DND-41 (cell line): ENCODE measurements at places on chromosomes 6 and 20.

GRCh38 chr6:26034905-26035304 is 52.3 kb upstream of the HFE start:
- H3K27me3 ChIP-seq: no peaks in the 10 kb centered on the region
- peaks cover 36% of the 10 kb centered on the region for H3K4me1 ChIP-seq
- peak overlapping the region; percentile 99 for H3K27ac ChIP-seq
- DNase-seq: no peak
- no peaks in the 10 kb centered on the region; the same call in 1 of the 2 replicates for H3K36me3 ChIP-seq

DNA sequence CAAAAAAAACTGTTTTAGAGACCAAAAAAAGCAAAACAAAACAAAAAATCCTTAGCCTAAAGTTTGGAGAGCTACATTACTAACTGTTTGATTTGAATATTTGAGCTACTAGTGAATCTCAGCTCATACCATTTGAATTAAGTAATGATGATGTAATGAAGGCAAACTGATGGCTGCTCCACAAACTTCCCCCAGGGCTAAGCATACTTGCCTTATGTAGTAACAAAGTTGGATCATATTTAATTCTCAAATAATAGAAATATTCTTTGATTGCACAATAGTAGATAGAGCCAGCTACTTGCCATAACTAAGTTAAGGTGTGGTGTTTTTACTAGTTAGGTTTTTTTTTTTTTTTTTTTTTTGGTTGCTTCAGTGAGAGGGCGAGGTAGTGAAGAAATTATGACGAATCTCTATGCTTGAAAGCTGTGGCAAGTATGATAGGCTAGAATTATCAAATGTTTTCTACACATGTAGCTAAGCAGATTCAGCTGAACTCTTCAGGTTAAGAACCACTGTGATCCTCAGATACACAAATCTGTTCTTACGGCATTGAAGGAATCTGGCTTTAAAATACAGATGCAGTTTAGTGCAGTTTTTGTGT is 2.9 kb downstream of the RAB32 start:
- H3K4me3 ChIP-seq: no peak overlapping the region
- no peak for DNase-seq
- H3K4me1 ChIP-seq: no peaks in the 10 kb centered on the region
- H3K36me3 ChIP-seq: no peaks in the 10 kb centered on the region

GRCh38 chr6:105536961-105537360 is 134.1 kb upstream of the PREP start:
- H3K4me1 ChIP-seq: no peaks in the 10 kb centered on the region
- no peak overlapping the region for H3K4me3 ChIP-seq
- no peaks in the 10 kb centered on the region for H3K27me3 ChIP-seq
- no peak for DNase-seq
- no peak overlapping the region for H3K27ac ChIP-seq
- no peaks in the 10 kb centered on the region for H3K36me3 ChIP-seq

DNA sequence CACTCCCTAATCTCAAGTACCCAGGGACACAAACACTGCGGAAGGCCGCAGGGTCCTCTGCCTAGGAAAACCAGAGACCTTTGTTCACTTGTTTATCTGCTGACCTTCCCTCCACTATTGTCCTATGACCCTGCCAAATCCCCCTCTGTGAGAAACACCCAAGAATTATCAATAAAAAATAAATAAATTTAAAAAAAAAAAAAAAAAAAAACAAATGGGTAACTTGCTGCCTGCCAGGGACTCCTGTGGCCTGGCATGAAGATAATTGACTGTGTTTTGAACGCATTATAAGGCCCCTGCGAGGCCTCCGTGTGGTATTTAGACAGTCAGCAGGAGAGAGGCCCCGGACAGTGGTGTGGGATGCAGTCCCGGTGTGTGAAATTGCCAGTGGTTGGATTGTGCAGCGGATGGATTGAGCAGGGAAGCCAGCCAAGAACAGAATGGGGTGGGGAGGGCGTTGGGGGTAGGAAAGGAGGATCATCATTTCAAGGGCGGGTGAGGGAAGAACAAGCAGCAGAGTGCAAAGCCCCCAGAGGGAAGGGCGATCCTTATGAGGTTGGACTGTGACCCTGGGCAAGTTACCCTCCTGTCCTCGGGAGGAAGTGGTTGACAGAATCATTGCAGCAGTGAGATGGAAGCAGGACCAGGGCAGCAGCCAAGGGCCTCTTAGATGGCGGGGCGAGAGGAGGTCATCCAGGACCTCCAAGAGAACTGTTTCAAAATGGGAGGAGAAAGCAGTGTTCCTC is 43.3 kb downstream of the PPARD start:
- no peak overlapping the region for H3K27ac ChIP-seq
- peaks cover 9% of the 10 kb centered on the region; the same call in 1 of the 2 replicates for H3K36me3 ChIP-seq

- no peak overlapping the region for H3K27ac ChIP-seq
- H3K4me1 ChIP-seq: no peaks in the 10 kb centered on the region
- peak; percentile 29 for DNase-seq
- H3K27me3 ChIP-seq: peaks cover 15% of the 10 kb centered on the region
Observed at GRCh38 chr20:46128310-46129151, 10.4 kb downstream of the CD40 start.

DNA sequence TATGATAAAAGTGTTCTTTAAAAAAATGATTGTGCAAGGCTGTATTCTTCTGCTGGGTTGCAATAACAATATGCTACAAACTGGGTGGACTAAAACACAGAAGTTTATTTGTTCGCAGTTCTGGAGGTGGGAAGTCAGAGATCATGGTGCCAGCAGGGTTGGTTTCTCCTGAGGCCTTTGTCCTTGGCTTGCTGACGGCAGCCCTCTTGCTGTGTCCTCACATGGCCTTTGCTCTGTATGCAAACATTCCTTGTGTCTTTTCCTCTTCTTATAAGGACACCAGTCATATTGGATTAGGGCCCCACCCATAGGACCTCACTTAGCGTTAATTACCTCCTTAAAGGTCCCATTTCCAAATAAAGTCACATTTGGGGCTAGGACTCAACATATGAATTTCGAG is 220.4 kb downstream of the SAMD5 start:
- DNase-seq: no peak
- H3K4me3 ChIP-seq: no peak overlapping the region
- no peaks in the 10 kb centered on the region for H3K4me1 ChIP-seq
- no peaks in the 10 kb centered on the region for H3K27me3 ChIP-seq
- no peaks in the 10 kb centered on the region for H3K36me3 ChIP-seq
- H3K27ac ChIP-seq: no peak overlapping the region

DNA sequence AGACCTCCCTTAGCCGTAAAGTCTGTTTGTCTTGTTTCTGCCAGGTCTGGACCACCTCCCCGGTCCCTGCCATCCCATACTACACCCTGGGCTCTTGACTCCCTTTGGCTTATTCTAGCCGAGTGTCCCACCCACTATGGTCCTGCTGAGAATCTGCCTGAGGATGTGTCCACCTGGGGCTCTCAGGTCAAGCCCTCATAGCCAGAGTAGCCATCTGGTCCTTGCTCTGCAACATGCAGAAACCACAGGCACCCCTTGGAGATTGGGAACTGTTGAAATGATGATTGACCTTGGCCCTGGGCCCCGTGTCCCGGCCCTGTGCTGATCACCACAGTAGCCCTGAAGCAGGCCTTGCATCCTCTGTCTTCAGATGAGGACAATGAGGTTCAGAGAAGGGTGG is 44.0 kb downstream of the VSTM2L start:
- no peak overlapping the region for H3K27ac ChIP-seq
- no peaks in the 10 kb centered on the region for H3K27me3 ChIP-seq
- no peaks in the 10 kb centered on the region for H3K4me1 ChIP-seq
- no peak for DNase-seq
- H3K36me3 ChIP-seq: no peaks in the 10 kb centered on the region
- no peak overlapping the region for H3K4me3 ChIP-seq

- DNase-seq: no peak
- no peak overlapping the region for H3K4me3 ChIP-seq
- H3K27ac ChIP-seq: no peak overlapping the region
- no peaks in the 10 kb centered on the region for H3K36me3 ChIP-seq
- no peaks in the 10 kb centered on the region for H3K4me1 ChIP-seq
- H3K27me3 ChIP-seq: no peaks in the 10 kb centered on the region
Observed at GRCh38 chr6:167543602-167544497, 219.0 kb downstream of the TTLL2 start.

GRCh38 chr6:170177772-170178560 is 112.9 kb downstream of the DLL1 start:
- H3K4me3 ChIP-seq: no peak overlapping the region
- no peaks in the 10 kb centered on the region for H3K4me1 ChIP-seq
- no peak for DNase-seq
- H3K36me3 ChIP-seq: no peaks in the 10 kb centered on the region

DNA sequence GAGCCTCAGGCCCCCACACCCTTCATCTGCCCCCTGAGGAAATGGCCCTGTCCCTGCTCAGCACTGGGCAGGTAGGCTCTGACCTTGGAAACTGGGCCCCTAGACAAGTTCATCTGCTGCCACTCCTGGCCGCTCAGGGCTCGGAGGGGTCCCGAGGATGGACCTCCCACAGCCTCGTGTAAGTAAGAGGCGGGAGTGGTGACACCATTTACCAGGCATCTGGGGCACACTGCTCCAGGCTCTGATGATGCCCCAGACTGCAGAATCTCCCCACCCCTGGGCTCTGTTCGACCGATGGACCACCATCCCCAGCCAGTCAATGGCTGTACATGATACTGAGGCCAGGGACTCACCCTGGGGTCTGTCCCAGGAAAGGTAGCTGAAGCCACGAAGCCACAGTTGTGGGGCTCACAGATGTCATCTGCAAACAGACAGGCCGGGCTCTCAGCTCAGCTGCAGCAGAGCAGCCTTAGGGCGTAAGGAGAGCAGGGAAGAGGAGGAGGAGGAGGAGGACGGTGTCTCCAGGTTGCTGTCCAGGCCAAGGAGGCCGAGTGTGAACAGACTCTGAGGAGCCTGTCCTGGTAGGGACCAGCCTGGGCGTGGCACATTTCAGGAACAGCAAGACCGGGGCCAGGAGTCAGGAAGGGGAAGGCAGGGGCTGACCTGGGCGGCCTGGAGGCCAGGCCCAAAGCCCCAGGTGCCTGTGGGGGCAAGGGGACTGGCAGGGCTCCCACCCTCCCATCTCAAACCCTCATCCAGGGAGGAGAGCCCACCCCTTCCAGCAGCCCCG is 300.4 kb downstream of the TAF4 start:
- H3K27ac ChIP-seq: no peak overlapping the region
- H3K36me3 ChIP-seq: no peaks in the 10 kb centered on the region
- DNase-seq: no peak
- H3K4me3 ChIP-seq: no peak overlapping the region
- H3K4me1 ChIP-seq: no peaks in the 10 kb centered on the region

DNA sequence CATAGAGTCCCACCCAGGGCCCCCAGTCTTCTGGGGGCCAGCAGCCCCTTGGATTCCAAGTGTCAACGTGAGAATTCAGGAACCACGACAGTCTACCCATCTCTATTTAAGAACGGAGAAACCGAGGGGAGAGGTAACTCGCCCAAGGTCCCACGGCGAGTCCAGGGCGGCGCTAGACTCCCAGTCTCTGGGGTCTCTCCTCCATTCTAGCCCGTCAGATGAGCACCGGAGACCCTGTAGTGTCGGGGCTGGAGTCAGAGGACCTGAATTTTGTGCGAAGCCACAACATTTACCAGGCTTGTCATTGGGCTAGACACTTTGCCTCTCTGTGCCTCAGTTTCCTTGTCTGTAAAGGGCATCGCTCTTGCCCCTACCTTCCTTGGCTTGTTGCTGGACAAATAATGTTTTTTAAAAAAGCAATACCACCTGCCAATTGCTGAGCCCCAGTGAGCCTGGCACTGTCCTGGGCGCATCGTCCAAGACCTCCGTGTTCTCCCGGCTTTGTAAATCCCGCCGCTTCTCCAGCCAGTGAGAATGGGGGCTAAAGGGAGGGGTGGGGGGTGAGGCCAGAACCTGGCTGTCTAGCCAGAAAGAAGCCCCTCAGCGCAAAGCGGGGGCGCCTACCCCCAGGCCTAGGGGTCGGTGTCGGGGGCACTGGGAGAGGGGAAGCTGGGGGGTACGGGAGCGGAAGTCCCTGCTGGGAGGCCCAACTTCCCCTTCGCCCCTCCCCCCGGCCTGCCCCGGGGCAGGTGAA is 91.7 kb downstream of the NCR2 start:
- no peaks in the 10 kb centered on the region for H3K27me3 ChIP-seq
- H3K4me1 ChIP-seq: peaks cover 17% of the 10 kb centered on the region
- no peak for DNase-seq
- no peaks in the 10 kb centered on the region for H3K36me3 ChIP-seq
- H3K4me3 ChIP-seq: no peak overlapping the region
- no peak overlapping the region for H3K27ac ChIP-seq

DNA sequence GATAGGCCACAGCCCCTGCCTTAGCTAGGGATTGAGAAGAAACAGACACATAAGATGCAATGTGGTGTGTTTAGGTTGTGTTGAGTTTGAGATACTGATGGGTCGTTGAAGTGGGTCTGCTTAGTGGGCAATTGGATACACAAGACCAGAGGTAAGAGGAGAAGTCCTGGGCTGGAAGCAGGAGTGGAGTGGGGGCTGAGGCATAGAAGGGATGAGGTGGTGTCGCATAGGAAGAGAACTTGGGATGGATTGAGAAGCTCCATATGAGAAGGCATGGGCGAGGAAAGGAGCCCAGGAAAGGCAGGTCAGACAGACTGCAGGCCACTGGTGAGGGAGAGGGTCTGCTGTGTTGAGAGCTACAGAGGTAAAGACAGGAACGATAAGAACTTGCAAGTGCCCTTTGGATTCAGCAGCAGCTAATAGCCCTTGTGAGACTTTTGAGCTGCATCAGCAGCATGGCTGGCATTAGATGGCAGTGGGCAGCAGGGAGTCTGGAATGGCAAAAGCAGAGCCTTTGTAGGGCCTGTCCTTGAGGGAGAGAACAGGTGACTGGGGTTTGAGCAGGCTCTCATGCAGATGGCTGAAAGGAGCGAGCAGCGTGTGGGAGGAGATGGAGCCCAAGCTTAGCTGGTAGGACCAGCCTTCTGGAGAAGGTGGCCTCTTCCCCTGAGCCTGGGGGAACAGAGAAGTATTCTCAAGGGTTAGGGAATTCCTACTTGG is 33.2 kb downstream of the PLCG1 start:
- peaks cover 99% of the 10 kb centered on the region for H3K36me3 ChIP-seq
- H3K4me3 ChIP-seq: no peak overlapping the region
- DNase-seq: no peak
- no peak overlapping the region for H3K27ac ChIP-seq
- H3K27me3 ChIP-seq: no peaks in the 10 kb centered on the region
- no peaks in the 10 kb centered on the region for H3K4me1 ChIP-seq

DNA sequence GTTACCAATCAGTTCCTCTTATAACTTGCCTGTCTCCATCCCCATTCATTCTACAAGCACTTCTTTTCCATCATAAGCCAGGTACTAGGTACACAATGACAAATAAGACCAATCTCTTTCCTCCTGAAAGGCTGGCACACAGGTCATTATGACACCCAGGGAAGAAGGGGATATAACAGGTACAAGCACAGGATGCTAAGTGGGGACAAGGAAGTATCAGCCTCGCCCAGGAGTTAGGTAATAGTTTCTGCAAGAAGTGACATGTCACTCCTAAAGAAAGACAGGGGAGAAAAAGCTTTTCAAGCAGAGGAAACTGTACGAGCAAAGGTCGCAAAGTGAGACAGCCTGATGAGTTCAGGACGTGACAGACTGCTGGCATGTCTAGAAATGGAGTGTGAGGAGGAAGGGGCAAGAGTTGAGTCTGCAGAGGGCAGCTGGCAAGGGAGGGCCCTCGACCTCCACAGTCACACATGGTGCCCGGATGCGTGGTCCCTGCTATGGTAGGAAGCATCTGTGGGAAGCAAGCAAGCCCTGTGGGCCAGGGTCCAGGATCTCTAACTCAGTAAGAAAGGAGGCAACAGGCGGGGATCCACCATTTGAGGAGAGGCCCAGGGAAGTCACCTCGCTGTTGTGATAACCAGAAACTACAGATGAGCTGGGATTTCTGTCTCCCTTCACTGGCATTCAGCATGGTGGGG is 40.4 kb downstream of the GPLD1 start:
- H3K4me3 ChIP-seq: no peak overlapping the region
- DNase-seq: no peak
- no peak overlapping the region for H3K27ac ChIP-seq
- H3K4me1 ChIP-seq: peaks cover 8% of the 10 kb centered on the region
- no peaks in the 10 kb centered on the region for H3K36me3 ChIP-seq

- peaks cover 15% of the 10 kb centered on the region for H3K4me1 ChIP-seq
- peak overlapping the region; percentile 67 for H3K4me3 ChIP-seq
- DNase-seq: peak; percentile 17
- no peaks in the 10 kb centered on the region for H3K36me3 ChIP-seq
Observed at GRCh38 chr6:161273274-161273751, 548 bp downstream of the AGPAT4 start.
